Gastroesophageal sphincter (tissue), 4 donors: ENCODE measurements at places on chromosomes 4 and X. TPM values are rescaled to one million over a fixed set of nuclear protein-coding genes. Genes with fewer than 3 reads are reported as not detected.
A peak's percentile ranks its signal among the peaks of the same experiment; 100 is the strongest.

The NAT8L gene
- 0.40 TPM for total RNA-seq

The TMSB15A gene
- total RNA-seq = 2.0 TPM

The SYTL5 gene
- total RNA-seq = not detected

- ATAC-seq = peak; percentile 68
Measured at GRCh38 chr4:120718979-120719566, 203.5 kb downstream of the PRDM5 start.

The TNIP3 gene
- not detected for total RNA-seq

DNA sequence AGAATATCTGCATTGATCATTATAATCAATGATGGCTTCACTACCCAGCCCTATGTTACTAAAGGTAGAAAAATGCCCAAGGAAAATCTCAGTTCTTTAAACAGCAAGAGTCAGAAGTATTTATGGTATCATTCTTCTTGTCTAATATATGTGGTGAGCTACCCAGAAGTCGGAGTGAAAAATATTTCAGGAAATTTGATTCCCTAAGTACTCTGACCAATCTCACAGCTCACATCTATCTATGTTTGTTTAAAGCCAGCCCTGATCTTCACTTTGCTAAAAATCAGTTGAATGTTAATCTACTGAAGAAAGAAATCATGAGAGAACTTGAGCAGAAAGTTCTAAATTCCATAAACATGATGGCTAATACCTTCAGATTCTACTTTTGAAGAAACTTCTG is 522.9 kb upstream of the SLIT2 start:
- ATAC-seq = no peak
